ENCODE measurements at places on chromosomes 12 and 14.
A peak's percentile ranks its signal among the peaks of the same experiment; 100 is the strongest.

- DNase-seq, result no peak
Observed at GRCh38 chr14:59123531-59123930, 64.9 kb upstream of the DAAM1 start.

DNA sequence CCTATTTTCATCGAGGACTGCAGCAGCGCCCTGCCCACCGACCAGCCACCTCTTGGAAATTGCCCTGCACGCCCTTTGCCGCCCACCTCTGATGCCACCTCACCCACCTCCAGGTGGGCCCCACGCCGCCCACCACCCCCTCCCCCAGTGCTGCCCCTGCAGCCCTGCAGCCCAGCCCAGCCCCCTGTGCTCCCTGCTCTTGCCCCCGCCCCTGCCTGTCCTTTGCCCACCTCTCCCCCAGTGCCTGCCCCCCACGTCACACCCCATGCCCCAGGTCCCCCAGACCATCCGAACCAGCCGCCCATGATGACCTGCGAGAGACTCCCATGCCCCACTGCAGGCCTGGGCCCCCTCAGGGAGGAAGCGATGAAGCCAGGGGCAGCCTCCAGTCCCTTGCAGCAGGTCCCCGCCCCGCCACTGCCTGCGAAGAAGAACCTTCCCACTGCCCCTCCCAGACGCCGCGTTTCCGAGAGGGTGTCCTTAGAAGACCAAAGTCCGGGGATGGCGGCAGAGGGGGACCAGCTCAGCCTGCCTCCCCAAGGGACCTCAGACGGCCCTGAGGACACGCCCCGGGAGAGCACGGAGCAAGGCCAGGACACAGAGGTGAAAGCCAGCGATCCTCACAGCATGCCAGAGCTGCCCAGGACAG lies 96.5 kb downstream of the LGMN start:
- no peak for DNase-seq

- no peak for DNase-seq
Observed at GRCh38 chr12:102885043-102885932, 31.8 kb downstream of the PAH start.

GRCh38 chr12:112539221-112539620 lies 120.5 kb downstream of the PTPN11 start:
- no peak for DNase-seq

DNA sequence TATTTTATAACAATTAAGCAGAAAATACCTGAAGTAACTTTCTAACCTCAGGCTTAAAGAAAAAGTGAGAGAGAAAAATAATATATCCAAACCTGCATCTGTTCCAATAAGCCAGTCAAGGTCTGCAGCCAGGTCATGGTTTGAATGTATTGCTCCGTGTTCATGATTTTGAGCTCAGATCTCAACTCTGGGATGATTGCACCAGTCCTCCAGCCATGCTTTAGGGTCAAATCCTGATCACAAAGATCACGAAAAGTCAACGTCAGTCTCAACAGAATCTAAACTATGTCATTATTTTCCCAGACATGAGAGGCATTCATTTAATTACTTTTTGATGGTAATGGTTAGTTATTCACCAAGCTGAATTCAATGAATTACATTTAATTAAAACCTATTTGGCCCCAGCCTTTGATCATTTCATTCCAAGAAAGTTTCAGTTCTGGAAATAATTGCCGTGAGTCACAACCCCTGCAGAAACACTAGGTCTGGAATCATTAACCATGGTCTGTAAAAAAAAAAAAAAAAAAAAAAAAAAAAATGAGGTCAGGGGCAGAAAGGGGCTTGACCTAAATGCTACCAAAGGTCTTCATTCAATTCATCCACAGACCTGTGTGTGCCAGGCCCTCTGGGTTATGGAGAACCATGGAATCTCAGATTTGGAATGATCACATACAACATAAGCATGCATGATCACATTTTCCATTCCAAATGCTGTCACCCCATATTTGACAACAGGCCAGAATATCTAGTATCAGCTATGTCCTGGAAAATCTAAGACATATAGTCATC lies 55.6 kb downstream of the NT5DC3 start:
- DNase-seq, result no peak

DNA sequence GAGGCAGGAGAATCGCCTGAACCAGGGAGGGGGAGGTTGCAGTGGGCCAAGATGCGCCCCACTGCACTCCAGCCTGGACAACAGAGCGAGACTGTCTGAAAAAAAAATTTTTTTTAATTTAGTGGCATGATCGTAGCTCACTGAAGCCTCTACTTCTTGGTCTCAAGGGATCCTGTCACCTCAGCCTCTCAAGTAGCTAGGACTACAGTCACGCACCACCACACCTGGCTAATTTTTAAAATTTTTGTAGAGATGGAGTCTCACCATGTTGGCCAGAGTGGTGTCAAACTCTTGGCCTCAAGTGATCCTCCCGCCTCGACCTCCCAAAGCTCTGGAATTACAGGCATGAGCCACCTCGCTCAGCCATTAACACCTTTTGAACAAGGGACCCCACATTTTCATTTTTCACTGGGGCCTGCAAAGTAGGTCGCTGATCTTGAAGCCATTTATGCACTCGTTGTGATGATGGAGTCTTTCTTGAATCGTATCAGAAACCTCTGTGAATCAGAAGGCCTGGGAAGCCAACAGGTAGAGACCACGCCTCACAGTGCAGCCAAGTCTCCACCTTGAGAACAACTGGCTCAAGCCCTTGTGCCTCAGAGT lies 5.9 kb downstream of the HCAR1 start:
- no peak for DNase-seq

DNA sequence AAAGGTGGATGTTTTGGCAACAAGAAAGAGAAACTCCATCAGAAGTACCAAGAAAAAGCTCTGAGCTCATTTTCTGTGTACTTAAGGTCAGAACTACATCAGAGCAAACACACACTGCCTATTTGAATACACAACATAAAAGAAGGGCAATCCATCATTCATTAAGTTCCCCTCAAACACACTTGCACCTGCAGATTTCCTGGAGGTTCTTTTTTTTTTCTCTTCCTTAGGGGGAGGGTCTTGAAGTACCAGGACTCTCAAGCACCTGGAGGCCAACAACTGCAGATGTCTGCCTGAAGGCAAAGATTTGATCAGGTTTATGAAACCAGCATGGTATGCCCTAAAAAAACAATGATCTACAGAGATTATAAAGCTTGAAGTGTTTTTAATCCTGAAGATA lies 26.1 kb upstream of the PTHLH start:
- no peak for DNase-seq

DNA sequence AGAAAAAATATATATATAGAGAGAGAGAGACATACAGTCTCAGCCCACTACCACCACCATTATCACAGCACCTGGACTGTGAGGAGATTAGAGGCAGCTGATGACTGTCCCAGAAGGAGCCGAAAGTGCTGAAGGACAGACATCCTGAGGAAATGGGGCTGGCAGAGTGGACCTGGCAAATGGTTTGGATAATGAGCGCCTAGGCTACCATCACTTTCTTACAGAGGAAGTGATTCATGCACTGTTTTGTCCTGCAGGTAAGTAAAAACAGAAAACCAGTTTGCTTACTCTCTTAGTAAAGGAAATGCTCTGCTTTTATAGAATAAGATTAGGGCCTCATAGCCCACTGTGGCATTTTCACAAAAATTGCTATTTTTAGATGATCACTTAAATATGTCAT lies 28.6 kb upstream of the DNM1L start:
- peak; percentile 46 for DNase-seq
